ENCODE measurements at places on chromosomes 1 and 21.

GRCh38 chr1:101108111-101108500, 82.5 kb upstream of the DPH5 start:
- no peak for DNase-seq

DNA sequence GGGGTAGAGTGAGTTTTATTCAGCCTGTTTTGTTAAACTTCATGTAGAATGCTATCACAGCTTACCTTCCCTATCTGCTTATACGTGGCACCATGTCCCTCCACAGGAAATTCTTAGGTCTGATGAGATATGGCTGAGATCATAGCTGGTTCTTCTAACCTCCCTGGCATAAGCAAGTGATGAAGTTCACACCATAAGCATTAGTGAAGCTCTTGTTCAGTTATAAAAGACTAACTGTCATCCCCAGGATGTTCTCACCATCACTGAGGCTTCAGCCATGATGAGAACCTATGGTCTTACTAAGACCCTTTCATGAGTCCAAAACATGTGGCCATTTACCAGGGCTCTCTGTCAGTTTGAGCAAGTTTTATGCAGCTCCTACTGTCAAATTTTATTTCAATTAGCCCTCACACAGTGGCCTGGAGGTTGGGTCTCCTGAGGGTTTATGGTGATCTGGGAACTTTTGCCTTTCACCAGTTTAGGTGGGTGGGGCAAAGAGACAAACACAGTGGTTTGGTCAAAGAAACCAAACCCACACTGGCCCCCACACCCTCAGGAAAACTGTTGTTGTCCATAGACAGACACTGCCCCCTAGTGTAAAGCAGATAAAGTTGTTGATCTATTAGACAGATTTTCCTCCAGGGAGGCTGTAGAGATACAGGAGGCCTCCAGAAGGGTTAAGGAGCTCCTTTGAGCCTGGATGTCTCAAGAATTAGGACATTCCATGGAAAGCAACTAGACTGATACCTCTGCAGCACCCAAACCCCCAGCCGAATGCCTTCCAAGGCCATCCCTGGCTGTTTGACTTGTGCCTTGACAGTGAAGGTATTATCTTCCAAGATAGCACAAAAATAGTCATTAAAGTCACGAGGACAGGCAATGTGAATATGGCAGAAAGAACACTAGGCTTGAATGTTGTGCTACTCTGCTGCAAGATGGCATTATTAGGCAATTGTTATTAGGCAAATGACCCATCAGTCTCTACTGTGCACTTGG, 5.0 kb downstream of the SLC22A15 start:
- DNase-seq = peak; percentile 74

DNA sequence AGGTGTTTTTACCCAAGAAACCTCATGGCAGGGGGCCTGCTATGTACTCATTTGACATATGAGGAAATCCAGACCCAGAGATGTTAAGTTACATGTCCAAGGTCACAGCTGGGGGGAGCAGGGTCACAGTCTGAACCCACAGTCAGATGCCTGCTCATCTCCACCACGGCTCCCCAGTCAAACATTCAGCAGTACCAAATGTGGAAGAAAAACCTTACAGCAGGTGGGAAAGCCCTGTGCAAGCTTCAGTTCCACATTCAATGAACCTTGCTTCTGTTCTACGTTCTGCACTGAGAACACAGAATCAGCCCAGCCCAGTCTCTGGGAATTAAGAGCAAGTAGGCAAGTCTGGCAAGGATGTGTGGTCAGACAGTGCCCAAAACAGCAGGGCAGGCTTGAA, 35.2 kb downstream of the LRP8 start:
- DNase-seq = no peak

DNA sequence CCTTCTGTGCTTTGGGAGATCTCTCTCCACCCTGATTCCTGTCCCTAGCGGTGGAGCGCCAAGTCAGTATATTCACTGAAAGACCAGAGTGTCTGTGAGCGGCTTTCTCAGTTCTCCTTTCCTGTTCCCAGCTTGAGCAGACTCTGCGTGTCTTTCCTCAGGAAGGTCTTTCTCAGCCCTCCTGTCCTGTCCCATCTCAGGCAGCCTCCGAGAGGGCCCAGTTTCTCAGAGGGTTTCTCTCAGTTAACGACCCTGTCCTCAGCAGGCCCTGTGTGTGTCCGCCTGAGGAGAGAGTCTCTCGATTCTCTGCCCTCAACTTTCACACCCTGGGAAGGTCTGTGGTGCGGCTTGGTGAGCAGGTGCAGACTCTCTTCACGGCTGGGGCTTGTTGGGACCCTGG, 34.0 kb upstream of the CHIT1 start:
- no peak for DNase-seq

DNA sequence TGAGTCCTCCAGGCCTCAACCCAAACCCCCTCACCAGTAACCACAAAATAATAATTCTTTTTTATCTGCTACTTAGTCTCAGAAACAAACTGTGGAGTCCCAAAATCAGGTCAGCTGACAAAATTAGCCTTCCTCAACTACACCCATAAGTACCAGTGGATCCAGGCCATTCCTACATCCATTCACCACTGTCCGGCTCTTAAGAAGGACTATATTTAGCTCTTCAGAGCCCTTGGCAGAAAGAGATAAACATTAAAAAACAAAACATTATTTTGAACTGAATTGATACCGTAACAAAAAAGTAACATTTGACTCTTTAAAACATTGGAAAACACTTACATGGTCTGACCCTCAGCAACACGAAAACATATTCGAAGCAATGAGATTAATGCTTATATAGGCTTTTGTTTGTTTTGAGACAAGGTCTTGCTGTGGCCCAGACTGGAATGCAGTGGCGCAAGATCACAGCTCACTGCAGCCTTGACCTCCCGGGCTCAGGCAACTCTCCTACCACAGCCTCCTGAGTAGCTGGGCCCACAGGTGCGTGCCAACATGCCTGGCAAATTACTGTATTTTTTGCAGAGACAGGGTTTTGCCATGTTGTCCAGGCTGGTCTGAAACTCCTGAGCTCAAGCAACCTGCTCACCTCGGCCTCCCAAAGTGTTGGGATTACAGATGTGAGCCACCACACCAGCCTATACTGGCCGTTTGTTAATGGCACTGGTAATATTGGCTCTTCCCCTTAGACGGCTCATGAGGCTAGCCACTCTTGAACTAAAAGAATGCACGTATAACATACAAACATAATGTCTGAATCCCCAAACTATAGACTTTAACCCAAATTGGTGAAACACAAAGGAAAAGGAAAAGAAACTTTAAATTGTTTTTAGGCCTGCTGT, 330.7 kb downstream of the SMYD3 start:
- no peak for DNase-seq

DNA sequence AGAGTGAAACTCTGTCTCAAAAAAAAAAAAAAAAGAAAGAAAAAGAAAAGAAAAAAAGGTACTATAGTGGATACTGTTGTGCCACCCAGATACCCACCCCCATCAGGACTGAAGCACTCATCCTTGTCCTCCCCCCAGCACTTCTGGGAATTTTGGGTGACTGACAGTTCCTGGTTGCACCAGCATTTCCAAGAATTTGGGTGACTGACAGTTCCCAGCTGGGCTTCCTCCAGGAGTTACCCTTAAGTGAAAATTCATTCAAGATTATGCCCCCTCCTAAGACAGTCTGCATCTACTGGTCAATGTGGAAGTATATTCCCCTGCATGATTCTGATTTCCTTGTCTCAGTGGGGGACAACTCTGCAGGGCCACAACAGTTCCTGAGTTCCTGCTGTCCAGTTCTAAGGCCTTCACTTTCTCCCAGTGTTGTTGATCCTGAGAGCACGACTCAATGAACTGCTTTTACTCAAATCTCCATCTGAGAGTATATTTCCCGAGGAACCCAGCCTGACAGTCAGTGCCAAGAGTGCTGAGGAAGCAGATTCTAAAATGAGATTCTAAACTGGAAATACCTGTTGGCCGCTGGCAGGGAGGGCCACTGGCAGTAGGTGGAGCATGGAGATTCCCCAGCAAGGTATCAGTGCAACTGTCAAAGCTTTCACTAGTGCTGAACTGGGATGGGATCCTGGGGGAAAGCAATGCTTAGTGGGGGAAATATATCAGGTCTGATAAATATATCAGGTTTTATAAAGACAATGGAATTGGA, 18.5 kb downstream of the RIIAD1 start:
- no peak for DNase-seq

DNA sequence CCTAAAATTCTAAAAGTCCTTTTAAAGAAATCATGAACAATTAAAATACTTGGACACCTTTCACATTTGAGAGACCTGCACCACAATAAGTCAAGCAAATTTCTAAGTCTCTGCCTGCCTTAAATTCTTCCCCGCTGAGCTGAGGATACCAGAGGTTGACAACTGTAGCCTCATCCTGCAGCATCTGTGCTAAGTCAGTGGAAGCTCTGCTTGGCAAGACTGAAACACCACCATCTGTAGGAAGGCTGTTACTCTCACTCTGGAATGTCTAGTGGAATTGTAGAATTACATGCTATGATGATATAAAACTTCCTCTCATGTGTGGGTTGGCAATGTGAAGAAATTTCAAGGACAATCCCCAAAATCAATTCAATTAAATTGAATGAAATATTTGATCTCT, 1756.5 kb downstream of the NCAM2 start:
- no peak for DNase-seq

DNA sequence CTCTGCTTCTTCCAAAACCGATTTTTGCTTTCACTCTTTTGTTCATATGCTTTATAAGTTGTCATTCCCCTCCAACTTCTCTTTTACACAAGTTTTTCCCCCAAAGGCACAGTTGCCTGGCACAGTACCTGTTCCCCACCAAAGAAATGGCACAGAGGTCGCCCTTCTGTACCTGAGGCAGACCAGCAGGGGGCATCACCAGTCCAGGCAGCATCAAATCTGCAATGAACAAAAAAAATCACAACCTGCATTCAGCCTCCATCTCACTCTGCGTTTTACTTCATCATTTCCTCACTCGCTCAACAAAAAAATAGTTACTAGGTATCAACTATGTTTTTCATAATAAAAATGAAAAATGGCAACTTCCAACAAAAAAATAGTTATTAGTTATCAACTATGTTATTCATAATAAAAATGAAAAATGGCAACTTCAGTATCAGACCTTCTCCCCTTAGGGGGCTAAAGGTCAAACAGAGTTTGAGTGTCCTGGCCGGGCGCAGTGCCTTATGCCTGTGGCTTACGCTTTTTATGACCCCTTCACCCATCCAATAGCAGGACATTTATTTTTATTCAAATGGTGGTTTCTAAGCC, 4.1 kb downstream of the EIF2D start:
- DNase-seq = peak; percentile 65

DNA sequence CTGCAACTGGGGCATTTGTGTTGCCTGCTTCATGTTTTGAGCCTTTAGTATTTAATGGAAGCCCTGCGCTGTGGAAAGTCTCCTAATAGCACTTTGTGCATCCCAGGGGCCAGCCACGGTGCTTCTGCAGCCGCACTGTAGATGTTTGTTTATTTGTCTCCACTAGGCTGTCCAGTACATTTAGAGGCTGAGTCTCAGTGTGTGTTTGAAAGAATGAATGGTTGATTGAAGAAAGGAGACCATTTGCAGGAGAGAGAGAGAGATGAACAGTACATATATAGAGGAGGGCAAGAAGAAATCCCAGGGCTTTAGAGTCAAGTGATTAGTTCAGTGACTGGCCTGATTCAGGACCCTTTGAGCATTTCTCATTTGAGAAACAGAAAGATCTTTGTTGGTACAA, 33.9 kb downstream of the MPZL1 start:
- DNase-seq = no peak

DNA sequence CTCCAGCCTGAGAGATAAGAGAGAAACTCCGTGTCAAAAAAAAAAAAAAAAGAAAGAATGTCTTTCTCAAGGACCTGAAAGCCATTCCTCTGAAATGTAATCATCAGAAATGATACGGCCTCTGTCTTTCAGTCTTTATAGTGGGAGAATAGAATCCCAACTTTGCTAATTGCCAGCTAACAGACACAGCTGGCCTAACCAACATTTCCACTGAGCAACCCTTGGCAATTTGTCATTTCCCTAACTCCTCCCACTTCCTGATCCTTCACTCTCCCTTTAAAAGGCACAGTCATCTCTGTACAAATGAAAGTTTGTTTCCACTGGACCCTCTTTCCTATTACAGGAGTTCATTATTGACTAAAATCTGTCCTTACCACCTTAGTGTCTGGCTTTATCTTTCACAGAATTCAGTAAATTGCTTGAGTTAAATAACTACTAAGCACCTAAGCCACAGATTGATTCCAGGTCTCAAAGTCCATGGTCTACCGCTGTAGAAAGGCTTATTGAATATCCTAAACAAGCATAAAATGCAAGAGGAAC, 4.3 kb upstream of the CBR1 start:
- peak; percentile 59 for DNase-seq

GRCh38 chr1:208031316-208031931, 120.5 kb upstream of the CD34 start:
- no peak for DNase-seq

DNA sequence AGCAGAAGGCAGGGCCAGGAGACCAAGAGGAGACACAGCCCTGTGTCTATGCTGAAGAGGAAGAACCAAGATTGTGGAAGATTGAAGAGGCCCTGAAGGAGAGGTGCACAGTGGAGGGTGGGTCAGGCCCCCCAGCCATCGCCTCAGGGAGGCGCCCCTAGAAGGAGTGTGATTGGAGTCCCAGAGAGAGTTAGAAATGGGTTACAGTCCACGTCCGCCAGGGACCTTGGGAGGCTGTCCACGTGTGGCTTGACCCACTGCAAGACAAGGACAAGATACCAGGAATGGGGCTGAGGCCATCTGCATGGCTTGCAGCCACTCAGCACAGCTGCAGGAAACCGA, 375.1 kb downstream of the NPHP4 start:
- no peak for DNase-seq

Measured in AG20443 (cell line).